ENCODE measurements at places on chromosomes 3 and 15.

DNA sequence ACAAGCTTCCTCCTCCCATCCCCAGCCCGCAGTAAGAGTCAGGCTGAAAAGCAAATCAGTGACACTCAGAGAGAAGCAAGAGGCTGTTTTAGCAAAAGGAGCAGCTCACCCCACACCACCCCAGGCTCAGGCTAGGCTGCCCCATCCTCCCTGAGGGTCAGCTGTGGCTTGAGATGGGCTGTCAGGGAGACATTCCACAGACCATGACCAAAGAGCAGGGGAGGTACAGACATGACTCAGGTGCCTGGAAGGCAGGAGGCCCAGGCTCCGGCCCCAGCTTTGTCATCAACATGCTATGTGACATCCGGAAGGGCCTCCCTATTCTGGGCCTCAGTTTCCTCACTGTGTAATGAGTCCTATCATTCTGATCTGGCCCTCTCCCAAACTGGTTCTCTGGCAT, 24.7 kb downstream of the HCN4 start:
- no peak for DNase-seq

GRCh38 chr3:46187876-46188275, 20.2 kb downstream of the CCR1 start:
- no peak for DNase-seq

DNA sequence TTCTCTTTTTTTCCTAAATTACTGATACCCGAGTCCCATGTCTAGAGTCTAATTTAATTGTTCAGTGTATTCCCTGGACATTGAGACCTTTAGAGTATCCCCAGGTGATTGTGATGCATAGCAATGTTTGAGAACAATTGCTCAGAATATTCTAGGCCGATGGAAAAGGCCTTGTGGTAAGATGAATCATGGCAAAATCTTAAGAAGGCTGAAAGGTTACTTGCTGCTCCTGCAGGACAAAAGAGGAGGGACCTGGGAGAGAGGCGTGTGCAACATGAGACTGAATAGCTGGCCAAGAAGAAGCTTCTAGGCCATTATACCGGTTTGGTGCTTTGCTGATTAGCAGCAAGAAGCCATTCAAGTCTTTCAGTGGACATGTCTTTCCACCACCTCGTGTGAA, 256.6 kb downstream of the ROBO2 start:
- no peak for DNase-seq

DNA sequence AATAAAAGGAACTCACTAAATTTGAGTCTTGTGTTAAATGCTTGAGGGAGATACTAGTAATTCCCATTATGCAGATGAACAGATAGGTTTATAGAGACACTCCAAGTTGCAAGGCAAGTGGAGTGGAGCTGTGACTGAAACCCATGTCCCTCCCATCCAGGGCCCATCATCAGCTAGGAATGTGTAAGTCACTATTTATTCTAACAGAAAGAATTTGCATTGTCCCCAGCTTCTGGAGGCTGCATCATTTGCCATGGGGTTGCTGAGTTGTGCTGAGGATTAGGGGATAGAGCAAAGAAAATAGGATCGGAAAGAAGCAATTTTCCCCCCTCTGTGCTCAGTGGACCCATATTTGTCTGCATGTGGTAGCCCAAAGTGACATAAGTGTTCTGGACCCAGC, 197.4 kb upstream of the RGMA start:
- no peak for DNase-seq

Data from NCI-H1417 treated with DMSO at 0.1 percent for 48 hours (cell line).